ENCODE measurements at places on chromosomes 13 and 19.

GRCh38 chr19:2590630-2591399 lies 111.7 kb downstream of the GNG7 start:
- DNase-seq, result no peak

DNA sequence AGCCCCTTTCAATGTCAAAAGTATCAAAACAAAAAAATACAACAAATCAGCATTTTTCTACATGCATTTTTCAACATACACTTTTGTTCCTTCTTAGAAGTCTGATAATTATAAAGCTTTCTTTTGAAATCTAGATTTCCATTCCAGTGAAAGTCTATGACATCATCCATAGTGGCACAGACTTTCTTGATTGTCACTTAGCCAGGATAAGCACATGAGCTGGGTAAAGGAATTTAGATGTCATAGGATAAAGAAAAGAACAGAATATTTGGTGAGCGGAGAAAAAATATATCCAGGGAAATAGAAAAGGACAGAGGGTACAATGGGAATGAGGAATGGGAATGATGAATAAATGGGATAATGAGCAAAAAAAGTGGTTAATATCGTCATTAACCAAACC lies 15.1 kb upstream of the TRPC4 start:
- no peak for DNase-seq

GRCh38 chr13:44920013-44920412 lies 69.3 kb downstream of the NUFIP1 start:
- DNase-seq, result no peak

- no peak for DNase-seq
These were observed 344.1 kb downstream of the RFC3 start for GRCh38 chr13:34161931-34162543.

GRCh38 chr19:7867092-7867844 lies 6.9 kb downstream of the PRR36 start:
- no peak for DNase-seq

GRCh38 chr13:99310382-99311031 lies 3.3 kb upstream of the GPR183 start:
- DNase-seq, result no peak

- DNase-seq, result no peak
These were observed 104.7 kb upstream of the TSC22D1 start for GRCh38 chr13:44680746-44681355.

GRCh38 chr19:6495947-6496346 lies 6.2 kb downstream of the TUBB4A start:
- no peak for DNase-seq

GRCh38 chr19:31499281-31500196 lies 150.3 kb upstream of the TSHZ3 start:
- DNase-seq, result no peak

GRCh38 chr13:21534760-21535159 lies 69.2 kb downstream of the MICU2 start:
- DNase-seq, result no peak

DNA sequence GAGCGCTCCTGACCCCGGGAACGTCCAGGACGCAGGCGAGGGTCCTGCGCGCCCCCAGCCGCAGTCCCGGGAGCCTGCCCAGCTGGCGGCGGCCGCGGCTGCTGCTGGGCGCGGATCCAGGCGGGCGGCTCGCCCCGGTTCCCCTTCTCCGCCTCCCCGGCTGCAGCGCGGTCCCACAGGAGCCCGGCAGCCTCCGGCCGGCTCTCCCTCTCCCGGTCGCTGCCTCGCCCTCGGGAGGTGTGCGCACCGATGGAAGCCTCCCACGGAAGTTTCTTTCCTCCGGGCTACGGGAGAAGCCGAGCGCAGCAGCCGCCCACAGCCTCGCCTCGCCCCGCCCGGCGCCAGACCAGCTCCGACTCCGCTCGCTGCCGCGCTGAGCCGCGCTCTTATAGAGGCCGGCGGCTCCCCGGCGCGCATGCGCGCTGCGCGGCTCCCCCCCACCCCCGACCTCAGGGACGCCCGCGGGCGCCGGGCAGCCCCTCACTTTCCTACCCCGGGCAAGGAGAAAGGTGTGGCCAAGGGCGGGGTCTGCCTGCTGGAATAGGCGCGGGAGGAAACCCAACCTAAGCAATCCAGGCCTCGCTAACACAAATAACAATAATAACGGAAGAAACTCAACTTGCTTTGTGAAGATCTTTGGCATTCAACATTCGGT lies at the start of gene SHISA2:
Gene SHISA2, minus strand, starts transcription at position 360 of the 655 bp plus-strand sequence. CDS start 1,041 bp downstream, outside the sequence.
- no peak for DNase-seq

- no peak for DNase-seq
These were observed 5.3 kb downstream of the CATSPERG start for GRCh38 chr19:38340927-38341326.

GRCh38 chr19:30671622-30672051 lies 299.5 kb downstream of the ZNF536 start:
- no peak for DNase-seq

DNA sequence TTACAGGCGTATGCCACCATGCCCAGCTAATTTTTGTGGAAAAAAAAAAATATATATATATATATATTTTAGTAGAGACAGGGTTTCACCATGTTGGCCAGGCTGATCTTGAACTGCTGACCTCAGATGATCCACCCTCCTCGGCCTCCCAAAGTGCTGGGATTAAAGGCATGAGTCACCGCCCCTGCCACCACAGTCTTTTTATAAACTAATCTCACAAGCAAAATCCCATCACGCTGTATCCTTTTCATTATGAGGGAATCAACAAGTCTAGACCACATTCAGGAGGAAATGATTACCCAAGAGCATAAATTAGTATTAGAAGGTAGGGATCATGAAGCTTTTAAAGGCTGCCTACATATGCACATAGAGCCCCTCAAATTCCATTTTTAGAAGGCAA lies 210.6 kb upstream of the NBEA start:
- no peak for DNase-seq

DNA sequence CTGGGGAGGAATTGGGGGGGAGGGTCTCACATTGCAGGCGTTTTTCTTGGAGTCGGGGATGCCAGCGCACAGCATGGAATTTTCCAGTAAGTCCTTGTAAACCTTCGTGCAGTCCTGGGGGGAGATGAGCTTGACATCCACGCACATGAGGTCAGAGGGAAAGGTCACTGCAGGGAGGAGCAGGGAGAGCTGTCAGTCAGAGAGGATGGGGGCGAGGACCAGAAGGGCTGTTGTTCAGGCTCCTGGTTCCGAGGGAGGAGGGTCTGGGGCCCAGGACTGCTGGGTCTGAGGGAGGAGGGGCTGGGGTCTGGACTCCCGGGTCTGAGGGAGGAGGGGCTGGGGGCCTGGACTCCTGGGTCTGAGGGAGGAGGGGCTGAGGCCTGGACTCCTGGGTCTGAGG lies 4.0 kb downstream of the KLK7 start:
- no peak for DNase-seq

- DNase-seq, result no peak
These were observed 530.0 kb downstream of the RFC3 start for GRCh38 chr13:34347784-34348573.

- DNase-seq, result no peak
These were observed 926 bp downstream of the PRR12 start for GRCh38 chr19:49591731-49592485.

DNA sequence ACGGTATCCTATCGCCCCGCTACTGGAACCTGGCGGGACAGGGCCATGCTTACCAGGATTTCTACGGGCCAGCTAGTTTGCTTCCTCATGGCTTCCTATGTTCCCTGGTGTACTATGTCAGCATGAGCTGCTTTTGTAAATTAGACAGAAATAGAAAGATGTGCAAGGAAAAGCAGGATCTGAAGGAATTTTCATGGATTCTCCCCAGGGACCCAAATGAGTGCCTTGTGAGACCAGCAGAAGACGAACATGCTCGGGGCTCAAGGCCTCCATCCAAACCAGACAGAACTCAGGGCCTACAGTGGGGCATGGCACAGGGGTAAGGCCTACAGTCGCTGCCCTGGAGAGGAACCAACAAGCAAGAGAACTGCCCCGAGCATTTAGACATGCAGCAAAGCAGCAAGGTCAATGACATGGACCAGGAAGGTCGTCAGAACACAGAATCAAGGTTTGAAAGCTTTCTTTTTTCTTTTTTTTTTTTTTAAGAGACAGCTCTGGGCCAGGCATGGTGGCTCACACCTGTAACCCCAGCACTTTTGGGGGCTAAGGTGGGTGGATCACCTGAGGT lies 17.3 kb downstream of the EPS15L1 start:
- no peak for DNase-seq

GRCh38 chr13:50831512-50831911 lies 12.0 kb downstream of the DLEU7 start:
- DNase-seq, result no peak

DNA sequence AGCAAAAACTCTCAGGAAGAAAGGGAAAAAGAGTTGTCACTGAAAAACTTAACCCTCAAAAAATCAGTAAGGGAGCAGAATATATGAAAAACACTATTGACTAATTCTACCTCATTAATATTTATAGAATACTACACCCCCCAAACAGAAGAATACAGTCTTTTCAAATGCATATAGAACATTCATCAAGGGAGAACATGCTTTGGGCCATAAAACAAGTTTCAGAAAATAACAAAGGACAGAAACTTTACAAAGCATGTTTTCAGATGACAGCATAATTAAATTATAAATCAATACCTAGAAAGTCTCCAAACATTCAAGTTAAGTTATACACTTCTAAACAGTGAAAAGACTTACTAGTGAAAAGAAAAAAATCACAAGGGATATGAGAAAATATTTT lies 30.5 kb downstream of the SOHLH2 start:
- no peak for DNase-seq

DNA sequence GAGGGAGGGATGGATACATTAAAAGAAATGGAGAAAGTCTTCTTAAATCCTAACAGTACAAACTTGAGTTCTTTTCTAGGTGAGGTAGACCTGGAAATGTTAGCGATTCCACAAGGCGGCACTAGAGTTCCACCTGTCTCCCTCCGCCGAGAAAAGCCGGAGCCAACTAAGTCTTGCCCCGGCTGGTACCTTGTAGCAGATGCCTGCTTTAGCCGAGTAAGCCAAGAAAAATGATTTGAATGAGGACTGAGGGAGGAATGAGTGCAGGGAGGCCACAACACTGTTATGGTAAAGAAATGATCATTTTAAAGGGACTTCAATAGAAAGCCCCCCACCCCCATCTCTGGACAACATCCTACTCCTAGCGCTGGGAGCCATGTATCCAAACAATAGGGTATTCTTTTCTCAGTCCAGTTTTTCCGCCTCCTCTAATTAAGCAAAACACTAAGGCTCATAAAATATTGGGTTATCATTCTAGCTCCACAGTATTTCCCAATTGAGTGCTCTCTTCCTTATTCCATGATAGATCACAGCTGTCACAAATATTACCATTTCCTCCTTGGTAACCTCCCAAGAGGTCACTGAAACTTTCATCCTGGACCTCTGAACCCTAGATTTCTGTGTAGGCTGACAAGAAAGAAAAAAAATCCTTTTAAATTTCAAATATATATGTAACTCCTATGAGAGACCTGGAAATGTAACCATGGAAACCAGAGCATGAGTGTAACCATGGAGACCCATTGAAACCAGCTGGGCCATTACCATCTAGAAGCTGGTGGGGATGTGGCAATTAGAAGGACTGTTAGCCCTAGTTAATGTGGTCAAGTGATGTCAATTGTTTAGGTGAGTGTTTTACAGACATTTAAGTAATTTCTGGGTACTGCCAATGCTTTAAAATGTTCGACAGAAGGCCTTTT lies 58.3 kb downstream of the GPALPP1 start:
- DNase-seq, result peak; percentile 66

DNA sequence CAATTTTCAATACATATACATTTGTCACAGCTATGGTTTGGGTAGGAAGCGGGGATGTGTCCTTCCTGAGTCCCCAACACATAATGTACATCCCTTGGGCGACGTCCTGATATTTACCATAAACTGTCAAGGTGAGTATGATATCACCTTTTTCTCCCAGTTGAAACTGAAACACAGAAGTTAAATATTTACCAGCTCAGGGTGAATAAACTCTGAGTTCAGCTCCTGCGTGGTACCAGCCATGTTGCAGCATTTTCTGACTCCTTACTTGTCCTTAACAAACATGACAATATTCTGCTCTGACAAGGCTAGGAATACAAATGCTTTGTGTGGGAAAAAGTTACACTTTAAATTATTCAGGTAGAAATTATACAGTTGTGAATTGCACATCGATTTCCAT lies 294.2 kb downstream of the TEX29 start:
- DNase-seq, result no peak

DNA sequence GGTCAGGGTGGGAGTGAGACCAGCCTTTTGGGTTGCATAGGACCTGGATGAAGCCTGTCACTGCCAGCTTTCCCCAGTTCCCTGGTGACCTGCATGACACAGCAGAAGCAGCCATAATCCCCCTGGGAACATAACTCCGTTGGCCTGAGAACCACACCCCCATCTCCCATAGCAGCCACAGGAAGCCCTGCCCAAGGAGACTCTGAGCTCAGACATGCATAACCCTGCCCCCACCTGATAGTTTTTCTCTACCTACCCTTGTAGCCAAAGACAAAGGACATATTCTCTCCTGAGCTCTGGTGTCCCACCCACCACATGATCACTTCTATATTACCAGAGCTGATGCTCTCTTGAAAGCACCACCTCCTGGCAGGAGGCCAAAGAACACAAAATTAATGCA lies 413.5 kb upstream of the HTR2A start:
- DNase-seq, result no peak

- DNase-seq, result no peak
These were observed 8.4 kb upstream of the KCTD4 start for GRCh38 chr13:45209229-45209628.

- no peak for DNase-seq
These were observed 502 bp downstream of the NECTIN2 start for GRCh38 chr19:44846455-44847143.

- DNase-seq, result peak; percentile 87
These were observed 27.7 kb downstream of the MEIS3 start for GRCh38 chr19:47391510-47392223.

GRCh38 chr13:46313432-46314257 lies 73.4 kb downstream of the RUBCNL start:
- DNase-seq, result no peak

- no peak for DNase-seq
These were observed 10.5 kb upstream of the PRR19 start for GRCh38 chr19:42291435-42291810.

GRCh38 chr13:110536006-110536693 lies 25.4 kb downstream of the RAB20 start:
- no peak for DNase-seq

DNA sequence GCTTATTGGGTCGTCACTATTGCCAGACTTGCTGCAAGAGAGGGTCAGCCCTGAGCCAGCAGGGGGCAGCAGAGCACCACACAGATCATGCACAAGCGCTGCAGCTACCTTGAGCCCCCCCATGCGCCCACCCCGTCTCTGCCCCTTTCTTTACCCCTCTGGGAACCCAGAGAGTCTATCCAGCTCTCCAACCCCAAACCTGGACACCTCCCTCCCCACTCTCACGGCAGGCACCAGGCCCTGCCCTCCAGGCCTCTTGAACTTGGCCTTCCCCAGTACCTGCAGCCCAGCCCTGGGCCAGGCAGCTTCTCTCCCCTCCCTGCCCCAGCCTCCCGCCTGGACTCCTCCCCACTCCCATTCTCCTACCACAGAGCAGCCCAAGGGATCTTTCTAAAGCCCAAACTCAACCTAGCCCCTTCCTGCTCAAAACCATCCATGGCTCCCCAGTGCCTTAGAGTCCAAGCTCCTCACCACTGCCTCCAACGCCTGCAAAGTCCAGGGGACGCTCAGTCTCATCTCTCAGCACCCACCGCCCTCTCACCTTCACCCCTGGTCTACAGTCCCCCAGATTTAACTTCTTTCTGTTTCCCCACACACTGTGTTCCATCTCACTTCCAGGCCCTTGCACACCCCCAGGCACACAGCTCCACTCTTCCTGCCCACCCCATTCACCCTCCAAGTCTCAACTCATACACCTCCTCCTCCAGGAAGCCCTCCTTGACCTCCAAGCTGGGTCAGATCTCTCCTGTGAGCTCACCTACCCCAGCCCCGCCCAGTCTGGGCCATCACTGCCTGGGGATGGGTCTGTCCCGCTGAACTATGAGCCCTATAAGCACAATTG lies 9.4 kb upstream of the CEACAM16 start:
- DNase-seq, result peak; percentile 60

Data from central memory CD8-positive, alpha-beta T cell (primary cell).